MM.1S (cell line): ENCODE measurements at places on chromosomes 13 and 19.
A peak's percentile ranks its signal among the peaks of the same experiment; 100 is the strongest.

GRCh38 chr19:13437919-13438618, 68.2 kb downstream of the CACNA1A start:
- DNase-seq = no peak
- no peak overlapping the region for H3K4me3 ChIP-seq
- H3K27me3 ChIP-seq = peaks cover 8% of the 10 kb centered on the region; the same call in 1 of the 2 replicates
- no peaks in the 10 kb centered on the region for H3K4me1 ChIP-seq

DNA sequence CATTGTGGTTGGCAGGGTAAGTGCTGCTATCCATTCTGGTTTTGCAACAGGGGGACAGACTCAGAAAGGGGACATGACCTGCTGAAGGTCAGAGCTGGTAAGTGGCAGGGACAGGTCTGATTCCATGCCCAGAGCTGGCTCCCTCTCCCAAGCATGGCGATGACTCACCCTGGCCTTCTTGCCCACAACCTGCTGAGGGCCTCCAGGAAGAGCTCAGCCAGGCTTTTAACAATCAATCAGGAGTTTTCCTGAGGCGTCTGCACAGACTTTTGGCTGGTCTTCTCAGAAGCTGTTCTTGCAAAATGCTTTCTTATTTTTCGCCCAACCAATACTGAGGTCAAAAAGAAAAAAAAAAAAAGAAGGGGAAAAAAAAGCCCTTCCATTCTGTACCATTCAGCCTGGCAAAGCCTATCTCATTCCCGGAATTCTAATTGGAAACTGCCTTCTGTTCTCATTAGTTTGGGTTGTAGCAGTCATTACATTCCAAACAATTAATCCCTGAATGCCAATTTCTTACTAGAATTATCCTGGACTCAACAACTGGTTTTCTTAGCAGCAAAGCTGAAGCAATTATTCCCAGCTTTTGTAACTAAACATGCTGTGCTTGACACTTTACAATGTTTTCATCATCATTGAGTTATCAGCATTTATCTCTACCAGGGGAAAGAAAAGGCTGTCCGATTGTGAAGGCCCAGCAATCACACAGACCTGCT, 17.7 kb downstream of the SIAH3 start:
- no peaks in the 10 kb centered on the region for H3K27me3 ChIP-seq
- H3K4me1 ChIP-seq = no peaks in the 10 kb centered on the region
- no peak overlapping the region for H3K4me3 ChIP-seq
- no peaks in the 10 kb centered on the region for H3K36me3 ChIP-seq
- no peak for DNase-seq
- no peak overlapping the region for H3K27ac ChIP-seq

GRCh38 chr13:50635504-50635903, 208.0 kb downstream of the DLEU7 start:
- DNase-seq = no peak
- H3K27me3 ChIP-seq = no peaks in the 10 kb centered on the region

DNA sequence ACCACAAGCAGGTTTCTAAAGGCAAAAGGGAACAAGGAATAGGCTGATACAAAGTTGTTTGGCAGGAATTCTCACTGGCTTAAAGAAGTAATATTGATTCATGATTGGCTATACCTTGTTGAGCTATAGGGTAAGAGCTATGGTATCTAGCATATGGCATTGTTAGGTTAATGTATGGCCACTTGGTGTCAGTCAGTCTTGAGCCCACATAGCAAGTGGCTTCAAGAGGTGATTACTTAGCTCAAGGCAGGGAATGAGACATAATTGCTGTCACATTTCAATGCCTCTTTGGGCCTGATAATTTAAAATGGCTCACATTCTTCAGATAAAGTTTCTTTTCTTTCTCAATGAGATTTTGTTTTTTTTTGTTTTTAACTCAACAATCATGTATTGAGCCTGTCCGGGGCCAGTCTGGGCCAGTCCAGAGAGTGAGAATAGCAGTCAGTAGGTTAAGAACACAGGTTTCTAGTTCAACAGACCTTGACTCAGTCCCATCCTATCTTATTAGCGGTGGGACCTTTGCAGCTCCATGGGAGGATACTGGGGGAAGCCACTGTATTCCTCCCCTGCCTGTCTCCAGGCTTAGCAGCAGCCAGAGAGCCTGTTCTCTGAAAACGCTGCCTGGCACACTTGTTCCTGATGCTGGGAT, 45.8 kb upstream of the RCBTB2 start:
- H3K27ac ChIP-seq = no peak overlapping the region
- no peak overlapping the region for H3K4me3 ChIP-seq
- no peaks in the 10 kb centered on the region for H3K36me3 ChIP-seq
- DNase-seq = no peak

DNA sequence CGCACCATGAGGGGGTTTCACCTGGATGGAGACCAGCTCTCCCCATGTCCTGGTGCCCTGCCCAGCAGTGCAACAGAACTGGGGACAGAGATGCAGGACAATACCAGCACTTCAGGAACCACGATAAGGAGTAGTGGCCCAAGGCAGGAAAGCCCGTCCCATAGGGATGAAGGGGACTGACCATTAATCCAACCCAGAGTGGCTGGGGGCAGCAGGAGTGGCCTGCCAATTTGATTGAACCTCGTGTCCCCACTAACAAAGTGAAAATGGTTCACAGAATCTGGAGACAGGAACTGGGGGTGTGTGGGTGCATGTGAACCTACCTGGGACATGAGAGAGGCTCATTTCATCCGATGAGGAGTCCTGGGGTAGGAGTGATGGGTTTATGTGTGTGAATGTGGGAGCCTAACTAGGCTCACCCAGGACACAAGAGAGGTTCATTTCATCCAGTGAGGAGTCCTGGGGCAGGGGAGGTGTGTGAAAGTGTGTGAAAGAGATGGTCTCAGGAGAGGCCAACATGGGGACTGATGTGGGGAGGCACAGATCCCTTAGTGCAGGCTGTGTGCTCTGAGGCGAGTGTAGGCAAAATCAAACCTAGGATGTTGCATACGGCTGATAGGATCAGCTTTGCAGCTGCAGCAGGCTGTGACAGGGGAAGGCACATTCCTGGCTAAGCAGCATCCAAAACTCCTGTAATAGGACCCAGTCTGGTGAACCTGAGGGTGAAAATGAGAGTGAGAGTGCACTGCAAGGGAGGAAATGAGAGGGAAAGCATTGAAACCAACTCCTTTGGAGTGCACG, 98.2 kb downstream of the ZNF429 start:
- no peak overlapping the region for H3K4me3 ChIP-seq
- H3K4me1 ChIP-seq = no peaks in the 10 kb centered on the region
- no peaks in the 10 kb centered on the region for H3K27me3 ChIP-seq
- H3K27ac ChIP-seq = no peak overlapping the region
- no peaks in the 10 kb centered on the region for H3K36me3 ChIP-seq

DNA sequence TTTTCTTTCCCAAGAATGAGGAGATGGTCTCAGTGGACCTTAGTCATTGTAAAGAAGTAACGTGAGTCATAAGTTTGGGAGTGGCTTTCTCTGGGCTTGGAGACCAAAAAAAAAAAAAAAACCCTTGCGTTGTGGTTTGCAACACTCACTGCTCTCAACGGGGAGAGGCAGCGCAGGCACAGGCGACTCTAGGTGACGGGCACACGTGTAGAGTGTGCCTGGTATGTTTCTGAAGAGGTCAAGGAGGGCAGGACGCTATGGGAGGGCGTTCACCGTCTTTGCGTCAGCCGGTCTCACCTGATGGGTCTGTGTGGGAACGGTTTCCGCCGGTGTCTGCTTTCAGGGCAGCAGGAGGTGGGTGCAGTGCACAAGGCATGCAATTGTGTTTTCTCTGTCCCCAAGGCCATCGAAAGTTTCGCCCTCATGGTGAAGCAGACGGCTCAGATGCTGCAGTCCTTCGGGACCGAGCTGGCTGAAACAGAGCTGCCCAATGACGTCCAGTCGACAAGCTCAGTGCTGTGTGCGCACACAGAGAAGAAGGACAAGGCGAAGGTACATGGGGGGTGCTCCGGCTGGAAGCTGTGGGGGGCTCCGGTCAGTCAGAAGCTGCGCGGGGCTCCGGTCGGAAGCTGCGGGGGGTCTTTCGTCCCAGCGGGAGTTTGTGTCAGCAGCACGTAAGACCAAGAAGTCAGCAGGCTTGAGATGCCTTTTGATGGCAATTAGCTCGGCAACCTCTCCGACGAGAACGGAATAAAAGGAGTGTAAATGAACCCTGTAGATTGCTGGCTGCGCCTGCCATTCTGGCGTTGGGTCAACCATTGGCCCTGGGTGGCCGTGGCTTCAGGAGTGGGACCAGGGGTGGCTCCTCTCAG, 40.8 kb upstream of the F7 start:
- no peak for DNase-seq
- H3K27me3 ChIP-seq = peaks cover 65% of the 10 kb centered on the region
- no peak overlapping the region for H3K27ac ChIP-seq
- H3K4me3 ChIP-seq = no peak overlapping the region
- no peaks in the 10 kb centered on the region for H3K4me1 ChIP-seq
- no peaks in the 10 kb centered on the region for H3K36me3 ChIP-seq

- H3K27me3 ChIP-seq = no peaks in the 10 kb centered on the region
- no peak for DNase-seq
- H3K27ac ChIP-seq = no peak overlapping the region
- no peaks in the 10 kb centered on the region for H3K36me3 ChIP-seq
Observed at GRCh38 chr13:80572923-80573316, 232.0 kb upstream of the SPRY2 start.

DNA sequence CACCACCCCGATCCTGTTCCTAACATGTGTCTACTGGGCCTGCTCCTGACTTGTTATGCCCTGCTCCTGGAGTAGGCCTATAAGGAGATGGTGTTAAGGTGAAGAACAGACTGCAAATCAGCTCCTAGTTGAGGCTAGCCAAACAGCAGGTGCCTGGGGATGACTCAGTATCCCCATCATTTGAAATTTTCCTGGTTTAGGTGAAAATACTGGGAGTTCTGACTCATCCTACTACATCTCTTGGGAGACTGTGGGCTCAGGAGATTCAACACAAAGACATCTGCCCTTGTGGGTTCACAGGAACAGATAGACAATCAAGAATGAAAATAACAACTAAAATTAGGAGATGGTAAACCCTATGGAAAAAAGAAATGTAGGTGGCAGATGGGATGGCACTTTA, 41.2 kb downstream of the BRD4 start:
- H3K36me3 ChIP-seq = no peaks in the 10 kb centered on the region
- peaks cover 75% of the 10 kb centered on the region for H3K4me1 ChIP-seq
- H3K27ac ChIP-seq = no peak overlapping the region
- no peak for DNase-seq
- H3K4me3 ChIP-seq = no peak overlapping the region

DNA sequence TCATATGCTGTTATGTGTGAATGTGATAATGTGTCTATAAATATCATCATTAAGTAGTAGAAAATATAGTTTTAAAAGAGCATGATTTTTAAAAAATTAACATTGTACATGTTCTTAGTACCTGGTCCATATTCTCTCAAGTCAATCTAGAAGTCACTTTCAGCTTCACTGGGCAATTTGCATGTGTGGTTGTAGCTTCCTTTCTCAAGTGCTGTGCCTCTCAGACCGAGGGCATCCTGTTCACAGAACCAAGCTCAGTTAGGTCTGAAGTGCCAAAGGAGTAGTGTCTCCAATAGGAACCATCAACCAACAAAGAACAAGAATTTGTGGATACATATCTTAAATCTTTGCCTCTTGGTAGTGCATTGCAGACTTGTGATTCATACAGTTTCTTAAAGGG, 541.8 kb upstream of the SLC10A2 start:
- H3K36me3 ChIP-seq = no peaks in the 10 kb centered on the region
- H3K4me3 ChIP-seq = no peak overlapping the region
- no peak overlapping the region for H3K27ac ChIP-seq
- no peaks in the 10 kb centered on the region for H3K4me1 ChIP-seq
- no peaks in the 10 kb centered on the region for H3K27me3 ChIP-seq

DNA sequence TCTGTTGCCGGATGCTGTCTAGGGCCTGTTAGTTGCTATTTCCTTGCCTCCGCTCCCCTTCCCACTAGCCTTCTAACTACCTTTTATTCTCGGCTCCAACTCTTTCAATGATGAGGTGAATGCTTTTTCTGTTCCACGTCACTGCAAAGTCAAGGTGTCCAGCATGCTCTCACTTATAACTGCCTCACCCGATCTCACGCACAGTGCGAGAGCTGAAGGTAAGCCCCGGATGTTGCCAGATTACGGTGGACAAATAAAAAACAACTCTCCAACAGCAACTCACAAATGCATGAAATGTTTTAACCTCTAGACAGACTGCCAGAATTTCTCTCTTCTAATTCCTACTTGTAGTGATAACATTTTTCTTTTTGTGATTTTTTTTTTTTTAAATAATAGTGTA, 169.9 kb downstream of the STK24 start:
- no peak overlapping the region for H3K4me3 ChIP-seq
- no peak overlapping the region for H3K27ac ChIP-seq
- no peak for DNase-seq
- no peaks in the 10 kb centered on the region for H3K36me3 ChIP-seq

DNA sequence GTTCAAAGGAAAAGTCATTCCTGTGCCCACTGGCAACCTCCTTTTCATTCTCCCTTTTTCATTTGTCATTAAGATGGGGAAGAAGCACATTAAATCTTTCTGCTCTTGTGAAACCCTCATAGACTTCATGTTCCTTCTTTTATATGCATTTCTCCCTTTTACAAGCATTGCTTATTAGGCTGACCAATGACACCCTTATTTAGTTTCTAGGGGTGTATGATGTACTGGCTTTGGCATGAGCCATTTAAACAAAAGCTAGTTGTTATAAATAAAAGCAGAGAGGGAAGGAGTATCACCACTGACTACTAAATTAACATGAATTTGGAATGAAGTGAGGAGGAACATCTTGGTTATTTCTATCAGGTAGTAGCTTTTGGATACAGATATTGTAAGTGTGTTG, 68.2 kb upstream of the PCDH9 start:
- H3K27ac ChIP-seq = no peak overlapping the region
- DNase-seq = no peak
- H3K27me3 ChIP-seq = no peaks in the 10 kb centered on the region
- no peaks in the 10 kb centered on the region for H3K4me1 ChIP-seq
- H3K4me3 ChIP-seq = no peak overlapping the region

DNA sequence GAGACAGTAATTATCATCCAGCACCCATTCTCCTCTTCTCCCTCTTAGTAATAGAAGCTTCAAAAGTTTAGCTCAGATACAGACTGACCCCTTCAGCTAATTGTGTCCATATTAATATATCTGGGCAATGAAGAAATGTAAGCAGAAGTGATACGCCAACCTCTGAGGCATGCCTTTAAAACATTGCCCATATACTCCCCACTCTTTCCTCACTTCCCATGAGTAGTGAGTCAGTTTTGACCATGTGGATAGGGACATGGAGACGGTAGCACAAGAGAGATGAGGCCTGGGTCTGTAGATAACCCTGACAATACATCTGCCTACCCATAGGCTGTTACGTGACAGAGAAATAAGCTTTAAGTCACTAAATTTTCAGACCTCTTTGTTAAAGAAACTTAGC, 147.6 kb downstream of the KCTD12 start:
- DNase-seq = no peak
- no peak overlapping the region for H3K4me3 ChIP-seq
- H3K4me1 ChIP-seq = no peaks in the 10 kb centered on the region
- no peaks in the 10 kb centered on the region for H3K27me3 ChIP-seq
- H3K27ac ChIP-seq = no peak overlapping the region

- DNase-seq = no peak
- peak overlapping the region; percentile 70 for H3K4me3 ChIP-seq
- no peak overlapping the region for H3K27ac ChIP-seq
- no peaks in the 10 kb centered on the region for H3K27me3 ChIP-seq
Observed at GRCh38 chr13:39603424-39603947, 493 bp upstream of the LHFPL6 start.

GRCh38 chr19:50718255-50719118, 1.1 kb downstream of the SHANK1 start:
- peaks cover 56% of the 10 kb centered on the region for H3K27me3 ChIP-seq
- no peak overlapping the region for H3K4me3 ChIP-seq
- H3K36me3 ChIP-seq = no peaks in the 10 kb centered on the region
- no peak for DNase-seq
- no peak overlapping the region for H3K27ac ChIP-seq
- H3K4me1 ChIP-seq = no peaks in the 10 kb centered on the region

- H3K4me1 ChIP-seq = no peaks in the 10 kb centered on the region
- no peak overlapping the region for H3K4me3 ChIP-seq
- H3K27ac ChIP-seq = no peak overlapping the region
- DNase-seq = peak; percentile 14
Observed at GRCh38 chr19:12090807-12091206, 26.3 kb downstream of the ZNF844 start.
